CD4-positive, alpha-beta memory T cell (primary cell): ENCODE measurements at places on chromosomes 16 and 17. TPM values are rescaled to one million over a fixed set of nuclear protein-coding genes. Genes with fewer than 3 reads are reported as not detected.

DNA sequence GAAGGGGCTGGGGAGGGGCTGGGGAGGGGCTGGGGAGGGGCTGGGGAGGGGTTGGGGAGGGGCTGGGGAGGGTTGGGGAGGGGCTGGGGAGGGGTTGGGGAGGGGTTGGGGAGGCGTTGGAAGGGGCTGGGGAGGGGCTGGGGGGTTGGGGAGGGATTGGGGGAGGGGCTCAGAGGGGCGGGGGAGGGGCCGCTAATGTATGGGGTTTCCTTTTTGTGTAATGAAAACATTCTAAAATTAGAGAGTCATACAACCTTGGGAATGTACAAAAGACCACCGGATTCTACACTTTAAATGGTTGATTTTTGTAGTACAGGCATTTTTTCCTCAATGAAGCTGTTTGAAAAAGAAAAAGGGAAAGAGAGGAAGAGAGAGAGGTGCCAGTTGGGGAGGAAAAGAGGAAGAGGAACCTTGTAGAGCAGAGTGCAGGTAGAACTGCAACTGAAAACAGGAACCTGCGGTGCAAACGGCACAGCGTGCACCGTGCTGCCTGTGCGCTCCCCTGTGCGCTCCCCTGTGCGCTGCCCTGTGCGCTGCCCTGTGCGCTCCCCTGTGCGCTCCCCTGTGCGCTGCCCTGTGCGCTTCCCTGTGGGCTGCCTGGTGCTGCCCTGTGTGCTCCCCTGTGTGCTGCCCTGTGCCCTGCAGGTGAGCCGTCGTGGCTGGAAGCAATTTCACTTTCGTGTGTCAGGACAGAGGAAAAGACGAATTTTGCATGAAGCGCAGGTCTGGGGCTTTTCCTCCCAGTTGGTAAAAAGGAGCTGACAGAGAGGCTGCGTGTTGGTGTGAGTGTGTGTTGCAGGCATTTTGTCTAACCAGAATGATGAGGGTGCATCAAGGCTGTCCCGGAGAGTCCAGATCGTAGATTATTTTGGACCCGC lies 40.8 kb downstream of the METRNL start:
- no peaks in the 10 kb centered on the region for H3K36me3 ChIP-seq
- H3K27ac ChIP-seq = no peak overlapping the region
- H3K4me1 ChIP-seq = peaks cover 5% of the 10 kb centered on the region
- peak; percentile 13 for DNase-seq

GRCh38 chr17:59428916-59429485 lies 97.5 kb downstream of the YPEL2 start:
- DNase-seq = no peak
- peaks cover 6% of the 10 kb centered on the region for H3K4me1 ChIP-seq
- H3K36me3 ChIP-seq = no peaks in the 10 kb centered on the region
- no peak overlapping the region for H3K27ac ChIP-seq
- H3K27me3 ChIP-seq = no peaks in the 10 kb centered on the region

NUDT21 gene
- 110 TPM for total RNA-seq

DNA sequence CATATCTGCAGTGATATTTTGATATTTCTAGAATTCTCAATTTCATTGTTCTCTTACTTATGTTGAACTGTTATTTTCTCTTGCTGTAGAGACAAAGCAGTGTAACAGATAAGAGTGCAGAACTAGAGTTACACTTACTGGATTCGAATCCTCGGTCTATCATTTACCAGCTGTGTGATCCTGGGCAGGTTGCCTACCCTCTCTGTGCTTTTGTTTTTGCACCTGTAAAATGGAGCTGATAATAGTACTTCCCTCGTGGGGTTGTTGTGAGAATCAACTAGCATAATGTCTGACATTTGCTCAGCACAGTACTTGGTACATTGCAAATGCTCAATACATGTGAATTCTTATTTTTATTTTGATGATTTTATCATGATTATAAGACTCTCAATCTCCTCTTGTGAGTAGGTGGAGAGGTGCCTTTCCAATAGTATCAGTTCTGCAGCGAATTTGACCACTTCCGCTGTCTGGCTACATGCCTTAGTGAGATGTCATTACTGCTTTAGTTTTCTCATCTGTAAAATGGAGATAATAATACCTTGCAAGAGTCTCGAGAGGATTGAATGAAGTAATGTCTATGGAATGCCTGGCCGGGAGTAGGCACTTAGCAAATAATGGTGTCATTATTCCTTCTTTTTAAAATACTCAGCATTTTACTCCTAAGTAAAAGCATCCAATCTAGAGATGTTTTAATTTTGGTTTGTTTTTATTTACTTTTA lies 312.2 kb upstream of the MAF start:
- H3K4me3 ChIP-seq = no peak overlapping the region
- DNase-seq = no peak
- H3K4me1 ChIP-seq = no peaks in the 10 kb centered on the region

TMEM92 gene
- total RNA-seq = not detected

- H3K4me3 ChIP-seq = no peak overlapping the region
- no peaks in the 10 kb centered on the region for H3K27me3 ChIP-seq
- no peak overlapping the region for H3K27ac ChIP-seq
These were observed 143.6 kb upstream of the NOL11 start for GRCh38 chr17:67573987-67574657.
